ENCODE measurements at places on chromosomes 11 and 22.

DNA sequence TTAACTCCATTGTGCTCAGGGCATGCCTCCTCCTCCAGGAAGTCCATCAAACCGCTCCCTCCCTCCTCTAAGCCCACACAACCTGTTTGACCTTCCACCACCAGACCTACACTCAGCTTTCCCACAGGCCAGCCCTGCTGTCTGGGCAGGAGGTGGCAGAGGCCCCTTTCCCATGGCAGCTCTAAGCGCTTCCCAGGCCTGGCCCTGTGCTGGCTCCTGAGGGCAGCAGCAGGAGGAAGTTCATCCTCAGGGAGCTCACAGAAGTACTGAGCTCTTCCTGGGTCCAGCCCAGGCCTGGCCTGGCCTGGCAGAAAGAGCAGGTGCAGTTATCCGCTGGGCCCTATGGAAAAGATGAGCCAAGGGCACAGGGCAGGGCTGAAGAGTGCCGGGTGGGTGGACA lies 31.4 kb downstream of the ARAP1 start:
- no peak for DNase-seq

DNA sequence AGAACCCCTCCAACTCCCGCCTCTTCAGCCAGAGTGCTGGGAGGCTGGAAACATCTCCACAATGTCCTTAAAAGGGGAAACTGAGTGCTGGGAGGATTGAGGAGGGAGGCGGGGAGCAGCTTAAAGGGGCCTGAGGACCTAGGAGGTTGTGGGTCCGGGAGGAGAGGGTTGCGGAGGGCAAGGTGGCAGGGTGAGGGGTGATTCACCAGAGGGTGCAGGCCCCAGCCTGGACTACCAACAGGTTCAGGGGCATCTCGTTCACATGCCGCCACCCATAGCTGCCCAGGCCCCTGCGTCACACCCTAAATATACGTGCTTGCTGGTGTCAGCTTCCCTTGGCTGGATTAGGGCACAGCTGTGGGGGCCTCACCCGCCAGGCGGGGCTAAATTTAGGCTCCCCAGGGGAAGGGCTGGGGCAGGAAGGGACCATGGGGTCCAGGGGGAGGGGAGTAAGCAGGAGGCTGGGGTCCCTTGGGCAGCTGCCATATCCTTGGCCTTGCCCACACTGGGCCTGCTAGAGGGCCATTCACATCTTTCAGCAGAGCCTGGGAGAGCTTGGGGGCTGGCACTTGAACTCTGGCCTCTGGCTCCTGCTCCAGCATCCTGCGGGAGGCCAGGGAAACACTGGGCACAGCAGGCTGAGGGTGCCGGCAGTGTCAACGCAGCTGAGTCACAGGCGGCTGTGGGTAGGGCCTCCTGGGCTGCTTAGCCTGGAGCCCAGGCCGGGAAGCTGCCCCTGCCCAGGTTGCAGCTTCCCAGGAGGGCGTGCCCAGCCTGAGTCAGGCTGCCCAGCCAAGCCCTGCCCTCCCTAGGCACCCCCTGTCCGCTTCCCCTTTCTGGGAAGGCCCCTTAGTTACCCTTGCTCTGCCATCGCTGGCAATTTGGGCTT lies 1.3 kb downstream of the EHBP1L1 start:
- no peak for DNase-seq

DNA sequence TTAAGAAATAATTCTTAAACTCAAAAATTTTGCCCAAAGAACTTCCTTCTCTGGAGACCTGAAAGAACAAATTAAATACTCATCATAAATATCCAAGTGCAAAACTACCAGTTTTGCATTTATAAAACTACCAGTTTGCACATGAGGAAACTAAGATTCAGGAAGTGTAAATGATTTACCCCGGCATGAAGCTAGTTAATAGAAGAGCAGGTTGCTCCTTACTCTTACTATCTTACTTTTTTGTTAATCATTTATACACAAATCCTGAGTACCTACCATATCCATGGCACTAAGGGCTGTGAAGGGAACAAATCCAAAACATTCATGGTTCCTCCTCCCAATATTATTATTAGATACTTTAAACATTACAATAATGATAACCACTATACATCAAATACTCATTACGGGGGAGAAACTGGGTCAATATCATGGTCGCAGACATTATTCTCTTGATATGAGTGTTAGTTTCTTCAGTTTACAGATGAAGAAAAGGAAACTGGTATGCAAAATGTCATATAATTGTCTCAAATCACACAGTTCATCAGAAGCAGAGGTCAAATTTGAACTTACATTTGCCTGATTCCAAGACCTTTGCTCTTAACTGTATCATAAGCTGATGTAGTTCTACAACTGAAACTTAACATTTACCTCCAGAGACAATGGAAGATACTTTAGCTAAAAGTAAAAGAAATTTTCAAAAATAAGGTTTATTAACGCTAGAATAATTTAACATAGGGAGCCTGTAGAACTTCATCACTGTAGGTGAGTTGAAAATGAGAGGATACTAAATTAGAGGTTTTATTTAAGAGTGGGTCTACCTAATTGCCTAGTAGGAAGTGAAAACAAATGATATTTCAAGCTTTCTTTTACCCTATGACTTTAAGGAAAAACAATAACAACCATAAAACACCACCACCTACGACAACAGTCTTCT lies 74.5 kb downstream of the FAM76B start:
- DNase-seq, result no peak

- no peak for DNase-seq
Observed at GRCh38 chr11:102006835-102007566, 40.2 kb upstream of the CFAP300 start.

- DNase-seq, result no peak
Observed at GRCh38 chr11:134978388-134979088, 566.5 kb upstream of the B3GAT1 start.

DNA sequence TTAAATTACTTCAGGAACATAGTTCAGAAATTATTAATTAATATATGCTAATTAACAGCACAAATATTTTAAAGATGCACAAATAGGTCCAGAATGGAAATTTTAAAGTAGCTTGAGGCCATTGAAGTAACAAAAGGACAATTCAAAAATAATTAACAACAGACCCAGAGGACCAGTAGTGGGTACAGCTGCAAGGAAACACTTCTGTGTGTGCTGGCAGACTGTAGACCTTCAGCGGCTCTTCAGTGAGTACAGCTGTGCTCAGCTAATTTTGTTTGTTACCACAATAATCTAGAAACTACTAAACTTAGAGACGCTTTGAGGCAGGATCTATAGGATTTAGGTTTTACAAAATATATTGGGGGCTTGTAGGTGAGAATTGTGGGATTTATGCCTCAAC lies 103.8 kb downstream of the GRIA4 start:
- DNase-seq, result no peak

GRCh38 chr22:30344447-30345200 lies 12.1 kb downstream of the SF3A1 start:
- no peak for DNase-seq

GRCh38 chr11:129460714-129461113 lies 85.1 kb downstream of the BARX2 start:
- DNase-seq, result peak; percentile 81
